Osteoblast (primary cell): ENCODE measurements at places on chromosomes 3 and 15. TPM values are rescaled to one million over a fixed set of nuclear protein-coding genes. Genes with fewer than 3 reads are reported as not detected.

Gene NEK11
- 14.5 and 20.9 TPM in 2 replicates for total RNA-seq

Gene FETUB
- total RNA-seq, result not detected in 2 replicates

Gene MYL3
- total RNA-seq, result not detected in 2 replicates

Gene LMAN1L
- total RNA-seq, result under 0.01 TPM in 1 of 2 replicates, not detected in the other

Gene COLQ
- 1.4 and 1.5 TPM in 2 replicates for total RNA-seq

Gene CRABP1
- not detected in 2 replicates for total RNA-seq

Gene ACVR2B
- 2.9 and 3.6 TPM in 2 replicates for total RNA-seq

Gene TTC23
- 21.7 and 27.4 TPM in 2 replicates for total RNA-seq

Gene GRIP2
- total RNA-seq, result under 0.01 and 1.4 TPM in 2 replicates

Gene MRAS
- 80.7 and 81.6 TPM in 2 replicates for total RNA-seq

Gene NR2E3
- total RNA-seq, result under 0.01 TPM in 2 replicates

Gene GP9
- total RNA-seq, result not detected in 2 replicates

Gene CAPN3
- 1.1 and 3.2 TPM in 2 replicates for total RNA-seq

Gene MOBP
- not detected in 2 replicates for total RNA-seq

Gene VGLL3
- 198 and 242 TPM in 2 replicates for total RNA-seq

Gene LRRC31
- not detected in 2 replicates for total RNA-seq

Gene PRR23A
- not detected in 2 replicates for total RNA-seq

Gene CPNE9
- total RNA-seq, result not detected in 2 replicates

Gene EEFSEC
- total RNA-seq, result 4.4 and 5.1 TPM in 2 replicates

Gene SAXO2
- total RNA-seq, result 1.1 and 6.2 TPM in 2 replicates

Gene MAP3K13
- 16.3 and 20.9 TPM in 2 replicates for total RNA-seq
